Pancreas (tissue), 10 donors: ENCODE measurements at places on chromosomes 7 and 10.

- DNase-seq = no peak
Observed at GRCh38 chr10:49144058-49144720, 10.4 kb upstream of the FAM170B start.

DNA sequence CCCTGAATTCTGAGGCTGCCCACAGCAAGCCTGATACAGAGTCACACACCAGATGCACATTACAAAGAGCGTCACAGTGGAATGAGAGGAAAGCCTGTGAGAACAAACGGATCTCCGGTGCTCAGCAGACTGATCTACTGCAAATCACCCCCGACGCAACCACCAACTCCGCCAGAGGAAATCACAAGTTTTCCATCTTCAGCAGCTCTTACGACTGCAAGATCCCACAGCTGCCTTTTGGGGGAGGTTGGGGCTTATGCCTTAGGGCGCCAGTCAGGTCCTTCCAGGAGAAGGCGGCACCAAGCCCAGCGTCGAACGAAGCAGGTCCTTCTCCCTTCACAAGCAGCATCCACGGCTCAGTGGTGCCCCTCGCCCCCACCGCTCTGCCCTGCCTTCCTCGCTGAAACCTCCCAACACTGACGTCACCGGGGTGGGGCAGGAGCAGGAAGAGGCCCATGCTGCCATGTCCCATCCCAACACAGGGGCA is 32.5 kb downstream of the PTPRN2 start:
- DNase-seq = no peak

GRCh38 chr10:4250587-4250887 is 465.5 kb upstream of the KLF6 start:
- no peak for DNase-seq

- DNase-seq = no peak
Observed at GRCh38 chr10:91051829-91052228, 130.9 kb upstream of the ANKRD1 start.

- no peak for DNase-seq
Observed at GRCh38 chr10:11594589-11595394, 16.7 kb downstream of the USP6NL start.

DNA sequence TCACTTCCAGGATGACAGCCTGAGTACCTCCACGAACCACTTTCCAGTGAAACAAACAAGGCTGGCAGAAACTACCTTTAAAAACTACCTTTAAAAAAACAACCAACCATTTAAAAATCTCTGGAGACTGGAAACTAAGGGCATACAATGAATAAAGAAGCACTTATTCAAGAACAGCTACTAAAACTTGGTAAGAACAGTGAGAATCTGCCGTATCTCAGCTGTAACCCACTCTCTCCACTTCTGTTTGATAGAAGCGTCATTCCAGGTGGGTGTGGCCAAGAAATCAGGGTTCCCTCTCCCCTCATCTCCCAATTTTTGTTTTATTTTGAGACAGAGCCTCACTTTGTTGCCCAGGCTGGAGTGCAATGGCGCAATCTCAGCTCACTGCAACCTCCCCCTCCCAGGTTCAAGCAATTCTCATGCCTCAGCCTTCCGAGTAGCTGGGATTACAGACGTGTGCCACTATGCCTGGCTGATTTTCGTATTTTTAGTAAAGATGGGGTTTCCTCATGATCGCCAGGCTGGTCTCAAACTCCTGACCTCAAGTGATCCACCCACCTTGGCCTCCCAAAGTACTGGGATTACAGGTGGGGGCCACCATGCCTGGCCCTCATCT is 158.8 kb upstream of the CHST15 start:
- no peak for DNase-seq

DNA sequence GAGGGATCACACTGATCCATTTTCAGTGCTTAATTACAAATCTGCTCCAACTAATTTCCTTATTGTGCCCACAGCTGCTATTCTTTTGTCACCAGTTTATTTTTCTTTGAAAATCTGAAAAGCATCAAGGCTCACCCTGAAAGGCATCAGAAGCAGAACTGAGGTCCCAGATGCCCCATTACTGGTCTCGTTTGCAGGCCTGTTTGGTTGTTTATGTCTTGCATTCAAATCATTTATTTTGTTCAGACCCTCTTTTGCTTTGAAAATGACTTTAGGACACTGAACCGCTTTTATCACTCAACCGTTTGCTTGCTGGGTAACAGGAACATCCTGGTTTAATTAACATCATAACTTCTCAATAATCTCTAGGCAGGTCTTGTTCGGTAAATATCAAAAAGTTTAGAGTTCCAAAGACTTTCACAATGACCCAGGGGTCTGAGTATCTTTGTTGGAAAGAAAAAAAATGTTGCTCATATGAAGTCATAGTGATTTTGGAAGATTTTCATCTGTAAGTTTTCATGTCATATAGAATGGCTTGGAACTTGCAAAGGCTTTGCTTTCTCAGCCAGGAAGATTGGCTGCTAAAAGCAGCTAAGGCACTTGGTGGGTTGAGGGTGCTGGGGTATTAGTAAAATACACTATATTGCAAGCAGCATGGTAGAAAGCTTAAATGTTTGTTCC is 398.3 kb upstream of the NPVF start:
- no peak for DNase-seq
